Choroid plexus epithelial cell (primary cell): ENCODE measurements at places on chromosomes 5 and 9.

DNA sequence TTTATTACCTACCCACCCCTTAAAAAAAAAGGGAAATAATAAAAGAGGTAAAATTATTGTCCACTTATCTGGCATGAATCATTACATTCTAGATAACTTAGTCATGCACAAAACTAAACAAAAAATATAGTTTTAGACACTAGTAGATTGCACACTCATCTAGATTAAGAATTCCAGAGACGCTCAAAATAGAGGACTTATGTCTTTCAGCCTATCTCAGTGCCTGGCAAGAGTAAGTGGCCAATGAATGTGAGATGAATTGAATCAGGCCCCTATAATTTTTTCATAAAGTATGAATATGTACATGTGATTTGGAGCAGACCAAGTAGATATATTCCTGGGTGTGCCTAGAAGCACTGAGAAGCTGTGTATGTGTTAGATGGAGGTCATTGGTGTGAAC lies 2.0 kb upstream of the RXFP3 start:
- DNase-seq: peak; percentile 54

- DNase-seq: no peak
Measured at GRCh38 chr9:98619788-98620187, 88.9 kb downstream of the GABBR2 start.

DNA sequence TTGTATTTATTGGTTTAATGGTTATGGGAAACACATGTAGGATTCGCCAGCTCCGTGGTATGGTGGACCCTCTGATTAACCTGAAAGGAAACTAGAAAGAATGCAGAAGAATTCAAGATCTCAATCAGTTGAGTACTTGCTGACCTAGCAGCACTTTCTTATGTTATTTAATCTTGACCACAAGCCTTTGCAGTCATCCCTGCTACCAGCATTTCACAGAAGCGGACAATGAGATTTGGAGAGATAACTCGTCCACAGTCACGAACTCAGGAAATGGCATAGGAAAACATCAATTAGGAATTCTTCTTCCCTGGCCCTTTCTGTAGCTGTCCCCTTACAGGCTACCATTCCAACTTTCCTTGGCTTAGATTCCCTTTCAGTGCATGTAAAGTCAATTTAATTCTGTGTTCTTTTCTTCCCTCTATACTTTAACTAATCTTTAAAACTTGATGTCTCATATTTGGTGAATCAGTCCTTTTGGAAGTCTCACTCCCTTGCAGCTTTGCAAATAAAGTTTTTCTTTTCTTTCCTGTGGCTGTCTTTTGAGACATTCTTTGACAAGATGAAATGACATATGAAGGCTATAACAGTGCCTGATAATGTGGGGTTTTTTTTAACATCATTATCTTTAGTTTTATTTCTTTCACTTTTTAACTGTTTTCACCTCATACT lies 1.3 kb upstream of the SLC44A1 start:
- DNase-seq: peak; percentile 55

GRCh38 chr9:86099701-86100364 lies 475 bp upstream of the GOLM1 start:
- DNase-seq: peak; percentile 74

DNA sequence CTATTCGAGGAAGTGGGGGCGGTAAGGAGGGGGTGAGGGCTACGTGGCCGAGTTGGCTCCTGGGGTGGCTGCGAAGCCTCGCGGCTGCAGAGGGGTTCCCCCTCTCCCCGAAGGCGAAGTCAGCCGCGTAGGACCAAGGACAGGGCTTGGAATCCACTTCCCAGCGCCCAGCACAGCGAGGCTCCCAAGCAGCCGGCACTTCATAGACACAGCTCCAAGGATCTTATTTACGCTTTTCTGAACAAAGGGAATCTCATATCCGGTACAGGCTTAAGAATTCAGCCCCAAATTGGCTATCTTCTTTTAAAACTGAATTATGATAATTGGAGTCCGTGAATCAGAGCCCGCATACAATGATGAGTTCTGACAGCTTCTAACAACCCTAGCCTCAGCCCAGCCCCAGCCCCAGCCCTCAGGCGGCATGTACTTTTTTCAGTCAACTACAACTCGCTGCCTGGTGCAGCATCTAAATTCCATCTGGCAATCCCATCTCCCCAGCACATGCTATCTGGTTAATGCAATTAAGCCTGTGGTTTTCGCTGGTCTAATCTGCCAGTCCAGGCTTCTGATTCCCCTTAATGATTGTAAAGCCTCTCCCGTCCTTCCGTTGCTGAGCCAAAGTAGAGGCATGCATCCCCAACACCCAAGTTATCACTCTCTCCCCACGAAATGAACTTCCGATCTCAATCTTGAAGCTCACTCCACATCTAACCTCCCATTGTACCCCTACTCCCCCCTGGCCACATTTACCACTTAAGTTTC lies 1.0 kb downstream of the ELAVL2 start:
- no peak for DNase-seq

- no peak for DNase-seq
Measured at GRCh38 chr9:2290382-2290781, 275.2 kb downstream of the SMARCA2 start.

- no peak for DNase-seq
Measured at GRCh38 chr9:137721899-137722298, 103.1 kb downstream of the EHMT1 start.

- no peak for DNase-seq
Measured at GRCh38 chr5:79508354-79508753, 5.6 kb downstream of the HOMER1 start.

DNA sequence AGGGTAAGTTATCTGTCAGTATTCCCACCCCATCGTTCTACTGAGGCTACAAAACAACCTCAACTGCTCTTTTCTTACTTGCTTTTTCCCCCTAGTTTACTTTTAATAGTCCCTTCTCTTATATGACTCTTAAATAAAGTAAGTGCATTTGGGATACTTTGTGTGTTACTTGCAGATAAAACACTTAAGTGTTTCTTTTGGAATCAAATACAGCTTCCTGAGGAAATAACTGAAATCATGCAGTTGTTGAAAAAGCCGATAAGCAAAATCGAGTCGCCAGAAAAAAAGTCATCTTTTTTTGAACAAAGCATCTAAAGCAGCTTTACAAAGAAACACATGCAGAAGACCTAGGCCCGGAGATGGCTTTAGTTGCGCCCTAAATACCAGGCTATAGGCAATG lies 53.5 kb upstream of the EPB41L4A start:
- no peak for DNase-seq

DNA sequence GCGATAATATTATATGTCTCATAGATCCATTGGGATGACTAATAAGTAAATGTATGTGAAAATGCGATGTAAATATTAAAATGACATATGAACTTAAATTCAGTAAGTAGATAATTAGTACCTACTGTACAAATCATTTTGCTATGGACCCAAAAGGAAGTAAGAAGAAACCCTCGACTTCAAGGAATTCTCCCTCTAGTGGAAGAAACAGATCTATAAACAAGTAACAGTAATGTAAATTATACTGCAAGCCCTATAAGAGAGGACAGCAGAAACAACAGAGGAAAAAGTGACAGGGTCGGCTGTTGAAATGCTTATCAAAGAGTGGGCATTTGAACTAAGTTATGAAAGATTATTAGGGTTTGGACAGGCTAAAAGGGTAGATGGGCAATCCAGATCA lies 320.3 kb downstream of the DMAC1 start:
- peak; percentile 2 for DNase-seq

DNA sequence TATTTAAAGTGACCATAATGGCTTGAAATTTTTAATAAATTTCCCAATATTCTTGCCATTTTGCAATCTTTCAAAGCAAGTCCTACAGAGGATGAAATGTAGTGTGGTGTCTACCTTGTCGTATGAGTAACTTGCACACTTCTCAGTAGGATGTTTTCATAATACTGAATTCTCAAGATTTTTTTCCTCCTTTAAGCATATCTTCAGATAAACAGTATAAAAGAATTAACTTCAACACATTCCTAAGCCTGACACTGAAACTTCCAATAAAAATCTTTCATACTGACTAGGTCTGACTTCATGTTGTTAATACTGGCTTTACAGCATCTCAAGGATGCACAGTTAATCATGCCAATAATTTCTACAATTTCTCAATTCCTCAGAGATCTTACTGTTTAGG lies 62.0 kb downstream of the DROSHA start:
- DNase-seq: peak; percentile 34

- no peak for DNase-seq
Measured at GRCh38 chr5:168674893-168675482, 95.8 kb upstream of the PANK3 start.

- no peak for DNase-seq
Measured at GRCh38 chr9:122015170-122015821, 77.8 kb downstream of the TTLL11 start.

DNA sequence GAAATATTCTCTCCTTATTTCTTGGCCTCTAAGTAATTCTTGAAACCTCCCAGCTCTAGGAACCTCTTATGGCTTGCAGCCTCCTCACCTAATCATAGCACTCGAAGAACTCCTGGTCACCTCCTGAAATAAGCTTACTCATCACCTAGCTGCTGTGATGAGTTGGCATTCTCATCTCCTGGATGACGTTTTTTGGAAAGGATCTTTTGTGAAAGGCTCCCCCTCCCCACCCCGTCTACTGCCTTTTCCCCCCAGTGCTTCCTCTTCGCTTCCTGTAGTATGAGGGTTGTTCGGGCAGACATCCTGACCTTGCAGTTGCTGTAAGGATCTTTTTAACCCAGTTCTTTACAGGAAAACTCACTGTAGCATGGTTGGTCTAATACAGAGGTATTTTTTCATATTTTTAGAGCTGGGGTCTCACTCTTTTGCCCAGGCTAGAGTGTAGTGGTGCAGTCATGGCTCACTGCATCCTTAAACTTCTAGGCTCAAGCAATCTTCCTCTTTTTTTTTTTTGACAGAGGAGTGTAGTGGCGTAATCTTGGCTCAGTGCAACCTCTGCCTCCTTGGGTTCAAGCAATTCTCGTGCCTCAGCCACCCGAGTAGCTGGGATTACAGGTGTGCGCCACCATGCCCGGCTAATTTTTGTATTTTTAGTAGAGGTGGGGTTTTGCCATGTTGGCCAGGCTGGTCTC lies 41.8 kb downstream of the ARHGAP26 start:
- no peak for DNase-seq

GRCh38 chr5:180071531-180072255 lies at the start of gene RNF130:
TSS of gene RNF130 (minus strand) at chr5:180071759. CDS start at chr5:180071702, 57 bp downstream.
- peak; percentile 94 for DNase-seq

- DNase-seq: no peak
Measured at GRCh38 chr5:125390326-125390725, 643.9 kb upstream of the ZNF608 start.

DNA sequence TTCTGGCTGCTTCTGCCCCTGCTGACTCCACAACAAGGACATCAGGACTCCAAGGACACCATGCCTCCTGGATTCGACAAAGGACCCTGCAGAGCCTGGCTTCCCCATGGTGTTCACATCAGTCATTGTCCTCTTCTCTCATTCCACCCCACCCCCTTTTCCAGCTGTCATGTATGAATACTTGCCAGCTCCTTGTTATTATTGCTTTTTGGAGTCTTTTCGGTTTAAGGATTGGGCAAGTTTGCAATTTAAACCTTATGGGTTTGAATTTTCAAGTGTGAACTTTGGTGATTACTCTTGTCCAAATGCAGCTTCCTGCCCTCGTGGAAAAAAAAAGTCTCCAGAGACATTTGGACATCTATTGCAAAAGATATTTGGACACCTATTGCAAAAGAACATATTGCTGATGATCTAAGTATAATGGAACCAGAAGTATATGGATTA lies 14.2 kb upstream of the LVRN start:
- peak; percentile 67 for DNase-seq

- DNase-seq: no peak
Measured at GRCh38 chr5:32840606-32841005, 129.5 kb downstream of the NPR3 start.

DNA sequence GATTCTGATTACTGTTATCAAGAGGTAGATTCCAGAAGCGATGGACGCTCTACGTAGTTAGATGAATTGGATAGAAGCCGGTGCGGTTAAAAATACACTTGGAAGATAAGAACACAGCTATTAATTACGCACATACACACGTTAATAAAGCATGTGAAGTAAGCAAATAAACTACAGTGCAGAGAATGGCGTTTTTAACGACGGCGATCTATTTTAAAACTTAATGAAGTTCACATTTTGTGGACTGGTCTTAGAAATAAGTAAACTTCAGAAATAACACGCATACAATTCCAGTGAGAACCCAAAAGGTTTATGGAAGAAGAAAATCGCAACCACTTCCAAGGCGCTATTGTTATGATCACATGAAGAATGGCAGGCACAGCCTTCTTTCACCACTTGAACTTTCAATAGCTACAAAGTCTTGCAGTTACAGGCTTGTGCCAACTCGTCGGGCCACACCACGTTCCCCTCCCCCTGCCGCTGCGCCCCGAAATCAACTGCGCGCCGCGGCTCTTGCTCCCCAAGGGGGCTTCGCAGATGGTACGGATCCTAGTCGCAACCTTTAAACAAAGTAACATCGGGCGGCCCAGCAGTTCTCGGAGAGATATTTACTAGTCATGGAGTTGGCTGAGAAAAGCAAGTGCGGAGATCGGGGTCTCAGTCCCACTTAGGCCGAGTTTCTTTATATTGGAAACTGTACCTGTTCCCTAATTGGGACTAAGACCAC lies 866 bp upstream of the SEMA6A start:
- peak; percentile 40 for DNase-seq

DNA sequence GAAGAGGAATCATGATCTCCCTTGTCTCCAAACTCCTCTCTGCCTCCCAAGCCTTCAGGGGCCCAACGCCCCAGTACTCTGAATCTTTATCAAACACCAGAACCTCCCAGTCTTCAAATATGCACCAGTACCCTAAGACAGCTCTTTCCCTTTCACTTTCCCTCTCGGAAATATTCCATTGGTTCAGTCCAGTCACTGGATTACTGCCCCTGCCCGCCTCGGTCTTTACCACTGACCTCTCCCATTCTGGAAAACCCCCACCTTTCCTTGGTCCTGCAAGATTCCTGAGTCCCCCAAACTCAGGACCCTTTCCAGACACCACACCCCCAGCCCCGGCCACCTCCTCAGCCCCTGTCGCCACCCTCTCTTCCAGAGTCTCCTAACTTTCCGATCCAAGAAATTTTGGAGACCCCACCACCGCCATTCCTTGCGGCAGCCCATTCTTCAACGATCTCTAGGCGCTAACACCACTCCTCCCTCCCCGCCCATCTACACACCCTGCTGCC lies 674 bp downstream of the C5orf15 start:
- DNase-seq: peak; percentile 68

DNA sequence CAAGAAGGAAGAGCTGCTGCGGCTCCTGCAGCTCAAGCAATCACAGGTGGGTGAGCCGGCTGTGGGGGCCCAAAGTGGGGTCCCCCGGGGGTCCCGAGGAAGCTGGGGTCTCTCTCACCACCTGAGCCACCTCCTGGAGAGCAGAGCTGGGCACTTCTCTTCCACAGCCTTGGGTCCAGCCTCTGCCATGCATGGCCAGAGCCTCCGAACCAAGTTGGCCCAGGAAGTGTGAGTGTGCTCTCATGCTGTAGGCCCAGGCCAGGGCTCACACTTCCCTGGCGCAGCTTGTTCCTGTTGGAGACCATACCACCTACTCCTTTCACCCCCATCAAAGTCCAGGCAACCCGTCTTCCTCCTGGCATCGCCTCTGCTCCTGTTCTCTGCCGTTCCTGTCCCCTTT lies 19.7 kb downstream of the HMCN2 start:
- no peak for DNase-seq

DNA sequence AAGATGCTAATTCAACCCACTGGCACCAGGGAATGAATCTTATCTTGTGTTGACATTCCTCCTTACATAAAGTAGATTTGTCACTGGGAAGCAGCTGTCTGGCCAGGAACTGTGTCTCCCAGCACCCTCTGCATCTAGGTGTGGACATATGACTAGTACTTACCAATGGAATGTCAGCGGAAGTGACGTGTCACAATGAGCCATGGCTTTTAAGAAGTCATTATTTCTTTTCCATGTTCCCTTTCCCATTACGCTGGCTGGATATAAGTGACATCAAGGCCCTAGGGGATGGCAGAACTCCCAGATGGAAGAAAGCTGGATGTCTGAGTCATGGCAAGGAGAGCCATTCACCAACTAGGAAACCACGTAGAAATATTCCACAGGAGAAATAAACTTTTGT lies 84.7 kb upstream of the MAST4 start:
- DNase-seq: no peak
